Non-pigmented ciliary epithelial cell (primary cell): ENCODE measurements at places on chromosomes 7 and 10.

DNA sequence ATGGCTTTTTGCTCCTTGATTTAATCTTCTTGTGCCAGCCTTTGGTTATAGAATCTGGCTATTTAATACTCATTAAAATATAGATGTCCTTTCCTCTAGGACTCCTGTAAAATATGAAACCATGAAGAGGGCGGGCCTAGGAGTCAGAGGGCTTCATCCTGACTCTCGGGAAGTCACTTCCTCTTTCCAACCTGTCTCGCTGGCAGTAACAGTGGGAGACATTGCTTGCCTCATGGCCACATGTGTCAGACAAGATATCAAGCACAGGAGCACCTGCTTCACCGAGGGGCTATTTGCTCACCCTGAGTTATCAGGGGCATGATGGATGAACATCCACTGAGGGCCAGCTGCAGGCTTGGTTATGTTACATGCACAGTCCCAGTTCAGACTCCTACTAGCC is 31.0 kb downstream of the SLIT1 start:
- no peak for DNase-seq

DNA sequence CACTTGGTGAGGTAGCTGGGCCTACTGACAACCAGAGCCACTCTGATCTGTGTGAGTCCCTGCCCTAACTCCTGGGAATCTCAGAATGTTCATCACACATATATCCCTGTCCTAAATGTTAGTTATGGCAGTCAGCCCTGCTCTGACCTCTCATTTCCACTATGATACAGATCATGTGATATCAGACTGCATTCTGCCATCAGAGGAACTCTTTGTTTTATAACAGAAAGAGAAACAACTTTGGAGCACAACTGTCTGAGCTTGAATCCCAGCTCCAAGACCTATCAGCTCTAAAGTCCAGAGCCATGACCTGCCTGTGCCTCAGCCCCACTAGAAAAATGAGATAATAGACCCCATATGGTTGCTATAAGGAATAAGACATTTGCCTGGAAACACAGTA is 54.6 kb upstream of the ABCB4 start:
- DNase-seq, result no peak

DNA sequence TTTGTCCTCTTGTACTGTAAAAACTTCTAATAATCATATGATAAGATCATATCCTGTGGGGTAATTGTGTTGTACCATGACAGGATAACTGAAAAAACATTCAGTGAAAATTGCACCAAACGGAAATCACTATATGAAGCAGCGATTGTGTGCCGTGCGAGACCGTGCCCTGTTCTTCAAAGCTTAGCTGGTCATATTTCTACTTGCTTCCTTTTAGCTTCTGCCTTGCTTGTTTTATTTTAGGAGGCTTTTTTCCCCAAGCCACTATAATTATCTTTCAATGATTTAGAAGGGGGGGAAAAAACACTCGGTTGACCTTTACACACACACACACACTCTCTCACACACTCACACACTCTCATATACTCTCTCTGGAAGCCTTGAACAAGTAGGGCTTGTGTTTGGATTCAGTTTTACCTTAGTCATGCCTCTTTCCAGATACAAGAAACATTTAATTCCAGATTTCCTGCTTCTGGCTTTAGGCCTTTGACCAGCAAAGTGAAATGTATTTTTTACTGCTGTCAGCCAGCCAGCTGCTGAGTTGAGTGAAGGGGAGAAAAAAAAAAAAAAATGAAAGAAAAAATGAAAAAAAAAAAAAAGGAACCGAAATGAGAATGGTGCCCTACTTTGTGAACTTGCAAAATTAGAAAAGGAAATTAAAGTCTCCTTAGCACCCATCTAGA is 181.4 kb downstream of the ARID5B start:
- no peak for DNase-seq

- DNase-seq, result no peak
These were observed 138.8 kb downstream of the SFMBT2 start for GRCh38 chr10:7272008-7272407.

- DNase-seq, result no peak
These were observed 15.4 kb downstream of the OGDHL start for GRCh38 chr10:49746626-49747302.

- no peak for DNase-seq
These were observed 2.5 kb downstream of the ADAMTS14 start for GRCh38 chr10:70674560-70675495.

- DNase-seq, result no peak
These were observed 114.6 kb downstream of the WDR37 start for GRCh38 chr10:1170867-1171180.

DNA sequence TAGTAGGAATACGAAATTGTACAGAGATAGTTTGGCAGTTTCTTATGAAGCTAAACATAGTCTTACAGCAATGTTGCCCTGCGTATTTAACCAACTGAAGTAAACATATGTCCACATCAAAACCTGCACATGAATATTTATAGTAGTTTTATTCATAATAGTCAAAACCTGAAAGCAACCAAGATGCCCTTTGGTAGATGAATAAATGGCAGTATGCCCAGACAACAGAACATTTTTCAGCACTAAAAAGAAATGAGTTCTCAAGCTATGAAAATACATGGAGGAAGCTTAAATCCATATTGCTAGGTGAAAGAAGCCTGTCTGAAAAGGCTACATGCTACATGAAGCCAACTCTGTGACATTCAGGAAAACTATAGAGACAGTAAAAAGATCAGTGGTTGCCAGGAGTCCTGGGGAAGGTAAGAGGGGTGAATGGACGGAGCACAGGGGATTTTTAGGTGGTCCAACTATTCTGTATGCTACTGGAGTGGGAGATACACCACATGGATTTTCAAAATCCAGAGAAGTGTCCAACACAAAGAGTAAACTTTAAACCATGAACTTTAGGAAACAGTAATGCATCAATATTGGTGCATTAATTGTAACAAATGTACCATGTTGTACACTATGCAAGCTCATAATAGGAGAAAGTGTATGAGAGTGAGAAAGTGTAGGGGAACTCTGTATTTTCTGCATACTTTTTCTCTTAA is 17.6 kb downstream of the GPRIN2 start:
- DNase-seq, result no peak
